ENCODE measurements at places on chromosomes 16 and 17. TPM values are rescaled to one million over a fixed set of nuclear protein-coding genes. Genes with fewer than 3 reads are reported as not detected.

The TMEM204 gene
- 16.2 TPM for polyA plus RNA-seq

The TNFRSF17 gene
- not detected for polyA plus RNA-seq

- DNase-seq, result no peak
Measured at GRCh38 chr16:61836804-61837393, 199.3 kb downstream of the CDH8 start.

DNA sequence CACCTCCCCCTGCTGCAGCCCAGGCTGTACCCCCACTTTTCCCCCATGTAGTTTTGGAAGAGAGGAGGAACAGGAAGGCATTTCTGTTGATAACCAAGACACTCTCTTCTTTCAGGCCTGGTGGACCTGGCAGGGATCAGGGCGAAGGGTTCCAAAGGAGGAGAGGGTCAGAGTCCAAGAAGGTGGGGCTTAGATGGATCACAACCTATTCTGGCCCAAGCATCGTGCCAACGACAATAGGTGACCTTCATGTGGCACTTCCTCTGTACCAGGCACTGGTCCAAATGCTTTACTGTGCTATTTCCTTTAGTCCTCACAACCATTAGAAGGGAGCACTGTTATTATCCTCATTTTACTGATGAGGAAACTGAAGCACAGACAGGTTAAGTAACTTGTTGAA is 84.3 kb downstream of the TMEM132E start:
- DNase-seq, result no peak

DNA sequence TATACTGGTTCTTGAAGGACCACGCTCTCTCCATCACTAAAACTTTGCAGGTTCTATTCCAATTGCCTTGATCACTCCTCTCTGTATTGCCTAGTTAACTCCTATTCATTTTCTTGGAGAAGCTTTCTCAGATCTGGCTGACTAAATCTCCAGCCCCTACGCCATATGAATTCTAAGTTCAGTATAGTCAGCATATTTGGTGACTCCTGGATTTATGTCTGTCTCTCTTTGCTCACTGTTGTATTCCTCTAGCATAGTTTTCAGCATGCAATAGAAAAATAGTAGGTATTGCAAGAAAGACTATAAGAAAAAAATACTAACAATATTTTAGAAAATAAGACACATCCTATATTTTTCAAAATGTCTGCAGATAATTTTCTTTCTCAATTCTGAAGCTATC is 579.7 kb downstream of the CDH11 start:
- no peak for DNase-seq

DNA sequence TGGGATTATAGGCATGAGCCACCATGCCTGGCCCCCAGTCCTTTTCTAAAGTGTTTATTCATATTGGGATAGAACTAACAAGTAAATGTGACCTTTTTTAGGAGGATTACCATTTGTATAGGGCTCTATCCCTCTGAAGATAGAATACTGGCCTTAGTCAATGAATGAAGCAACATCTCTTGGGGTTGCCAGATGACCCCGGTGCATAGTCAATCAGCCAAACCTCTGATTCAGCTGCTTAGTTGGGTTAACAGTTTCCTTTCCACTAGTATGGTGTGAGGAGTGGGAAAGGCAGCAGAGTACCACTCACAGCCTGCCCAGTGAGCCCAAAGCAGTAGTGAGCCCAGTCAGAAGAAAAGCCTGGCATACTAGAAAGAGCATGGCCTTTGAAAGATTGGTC is 94.6 kb upstream of the TBX2 start:
- no peak for DNase-seq

DNA sequence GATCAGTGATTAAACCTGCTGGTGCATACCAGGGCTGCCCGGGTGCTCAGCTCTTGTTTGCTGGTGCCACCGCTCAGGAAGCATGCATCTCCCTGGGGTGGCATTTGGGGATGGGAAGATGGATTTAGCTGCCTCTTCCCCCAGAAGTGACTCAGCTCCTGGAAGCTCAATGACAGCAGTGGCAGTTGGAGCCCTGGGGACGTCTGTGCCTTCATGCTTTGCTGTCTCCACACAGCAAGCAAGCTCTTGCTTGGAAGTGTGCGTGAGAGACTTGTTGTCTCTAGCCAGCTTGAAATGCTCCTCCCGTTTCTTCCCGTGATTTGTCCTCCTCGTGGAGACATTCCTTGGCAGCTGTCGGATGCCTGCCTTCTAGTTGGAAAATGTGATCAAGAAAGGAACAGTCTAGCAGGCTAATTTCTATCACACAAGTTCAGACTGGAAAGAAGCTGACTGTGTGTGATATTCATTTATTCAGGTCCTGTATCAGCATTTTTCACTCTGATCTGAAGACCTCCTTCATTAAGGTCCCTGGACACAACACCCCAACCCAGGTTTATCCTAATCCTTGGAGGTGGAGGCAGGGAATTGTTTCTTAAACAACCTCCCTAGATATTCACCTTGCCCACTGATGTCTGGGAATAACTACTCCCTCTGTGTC is 73.0 kb downstream of the BMERB1 start:
- DNase-seq, result peak; percentile 70

- peak; percentile 7 for DNase-seq
Measured at GRCh38 chr16:61969077-61969382, 67.2 kb downstream of the CDH8 start.

DNA sequence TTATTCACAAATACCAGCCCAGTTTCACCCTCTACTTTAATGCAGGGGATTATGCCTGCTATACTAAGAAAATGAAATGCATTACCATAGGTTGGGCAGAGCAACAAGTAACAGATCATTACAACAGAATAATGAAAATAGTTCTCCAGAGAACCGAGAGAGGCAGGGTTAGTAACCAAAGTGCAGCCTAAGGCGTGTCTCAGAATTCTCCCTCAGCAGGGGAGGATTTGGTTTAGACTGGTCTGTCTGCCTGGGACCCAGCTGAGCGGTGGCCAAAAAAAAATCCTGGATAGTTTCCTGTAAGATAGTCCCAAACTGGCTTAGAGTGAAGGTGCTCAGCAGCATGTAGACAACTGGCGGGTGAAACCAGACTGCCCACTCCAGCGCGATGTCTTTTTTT is 30.8 kb upstream of the ADCY7 start:
- DNase-seq, result no peak

- peak; percentile 70 for DNase-seq
Measured at GRCh38 chr16:53509906-53510703, 7.1 kb upstream of the AKTIP start.

DNA sequence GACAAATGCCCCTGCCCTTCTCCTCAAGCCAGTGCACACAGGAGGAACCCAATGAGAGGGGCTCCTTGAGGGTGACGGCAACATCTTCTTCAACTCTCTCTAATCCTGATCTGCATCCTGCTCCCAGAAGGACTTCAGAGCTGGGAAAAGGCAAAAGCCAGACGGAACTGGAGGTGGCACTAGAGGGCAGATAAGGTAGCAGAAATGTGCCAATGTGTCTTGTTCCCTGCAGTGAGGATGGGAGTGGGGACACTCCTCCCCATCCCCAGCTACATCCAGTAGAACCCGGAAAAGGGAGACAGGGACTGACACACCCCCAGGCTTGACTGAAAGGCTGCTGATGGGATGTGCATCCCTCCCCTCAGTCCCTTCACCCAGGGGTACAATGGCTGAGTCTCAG is 28.5 kb downstream of the SRCIN1 start:
- DNase-seq, result no peak

DNA sequence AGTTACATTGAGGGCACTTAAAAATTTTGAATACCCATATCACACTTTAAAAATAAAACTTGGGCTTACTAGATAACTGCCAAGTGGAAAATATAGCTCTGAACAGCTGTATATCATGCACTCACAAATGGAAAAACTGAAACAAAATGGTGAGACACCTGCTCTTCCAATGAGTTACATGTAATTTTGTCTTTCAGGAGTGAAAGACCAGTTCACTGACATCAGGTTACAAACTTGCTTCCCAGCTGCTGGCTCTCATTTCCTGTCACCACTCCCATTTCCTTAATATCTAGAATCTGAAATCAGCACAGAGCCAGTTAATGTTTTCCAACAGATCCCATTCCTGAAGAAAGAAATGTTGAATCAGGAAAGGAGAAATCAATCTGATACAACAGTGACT is 10.8 kb downstream of the CSNK2A2 start:
- DNase-seq, result no peak

DNA sequence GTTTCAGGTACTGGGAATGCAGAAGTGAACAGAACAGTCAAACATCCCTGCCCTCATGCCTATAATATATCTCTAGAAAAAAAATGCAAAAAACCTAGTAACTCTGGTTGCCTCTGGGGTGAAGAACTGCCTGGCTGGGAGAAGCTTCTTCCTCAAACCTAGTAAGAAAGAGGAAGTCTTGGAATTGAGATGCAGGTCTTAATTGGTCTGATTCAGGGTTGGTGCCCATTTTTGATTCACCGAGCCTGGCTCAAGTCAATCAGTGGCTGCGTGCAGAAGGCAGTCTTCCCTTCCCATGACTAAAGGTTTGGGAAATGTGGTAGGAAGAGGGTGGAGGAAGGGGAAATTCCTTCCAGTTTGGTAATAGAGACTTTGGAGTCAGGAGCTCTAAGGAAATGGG is 22.4 kb downstream of the CDRT15 start:
- no peak for DNase-seq

- peak; percentile 100 for DNase-seq
Measured at GRCh38 chr17:45161288-45162024, at the start of gene HEXIM2. TSS of gene HEXIM2 (plus strand) at chr17:45161875. CDS start at chr17:45162794, 919 bp downstream.

DNA sequence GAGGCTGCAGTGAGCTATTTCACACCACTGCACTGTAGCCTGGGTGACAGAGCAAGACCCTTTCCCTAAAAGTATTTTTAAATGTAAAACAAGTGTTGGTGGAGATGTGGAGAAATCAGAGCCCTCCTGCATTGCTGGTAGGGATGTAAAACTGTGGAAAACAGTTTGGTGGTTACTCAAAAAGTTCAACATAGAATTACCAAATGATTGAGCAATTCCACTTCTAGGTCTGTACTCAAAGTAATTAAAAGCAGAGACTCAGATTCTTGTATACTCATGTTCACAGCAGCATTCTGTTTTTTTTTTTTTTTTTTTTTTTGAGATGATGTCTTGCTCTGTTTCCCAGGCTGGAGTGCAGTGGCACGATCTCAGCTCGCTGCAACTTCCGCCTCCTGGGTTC is 141.8 kb downstream of the PITPNC1 start:
- DNase-seq, result no peak

Data from hindlimb muscle (tissue), 1 donor.